SJCRH30 (cell line): ENCODE measurements at places on chromosomes 2 and 18.

DNA sequence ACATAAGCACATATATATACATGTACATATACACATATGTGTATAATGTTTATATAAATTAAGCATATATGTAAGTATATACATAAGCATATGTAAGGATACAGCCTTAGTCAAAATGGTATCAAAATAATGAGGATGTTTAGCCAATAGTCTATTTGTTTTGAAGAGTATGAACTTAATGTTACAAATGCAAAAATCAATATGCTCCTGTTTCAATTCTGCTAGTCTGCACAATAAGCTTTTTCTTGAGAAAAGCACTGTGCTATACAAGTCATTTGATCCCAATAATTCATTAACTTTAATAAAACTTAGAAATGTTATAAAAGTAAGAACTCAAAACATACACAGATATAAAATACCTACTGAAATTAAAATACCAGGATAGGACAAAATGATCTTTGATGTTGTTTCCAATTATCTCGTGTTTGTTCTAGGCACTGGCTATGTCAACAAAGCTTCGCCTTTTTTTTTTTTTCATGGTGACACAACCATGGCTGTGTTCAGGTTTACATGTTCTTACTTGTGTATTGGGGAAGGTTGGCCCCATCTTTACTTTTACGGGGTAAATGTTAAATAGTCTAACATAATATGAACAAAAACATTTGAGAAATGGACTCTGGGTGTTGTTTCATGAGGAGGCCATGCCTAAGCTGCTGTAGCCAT, 271.1 kb upstream of the CDH19 start:
- no peak for DNase-seq

DNA sequence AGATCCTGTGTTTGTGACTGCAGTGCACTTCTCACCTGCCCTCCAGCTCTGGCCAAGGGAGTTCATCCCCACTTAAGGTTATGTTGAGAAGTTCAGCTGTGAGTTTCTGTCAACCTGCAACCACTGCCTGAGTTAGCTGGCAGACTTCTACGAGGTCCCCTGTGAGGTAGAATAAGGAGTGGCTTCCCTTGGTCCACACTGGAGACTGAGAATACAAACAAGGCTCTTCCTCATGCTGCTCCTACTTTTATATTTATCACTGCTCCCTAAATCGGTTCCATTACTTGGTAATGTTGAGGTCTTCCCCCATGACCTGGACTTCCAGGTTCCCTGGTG, 353.2 kb upstream of the CWC22 start:
- DNase-seq, result no peak

DNA sequence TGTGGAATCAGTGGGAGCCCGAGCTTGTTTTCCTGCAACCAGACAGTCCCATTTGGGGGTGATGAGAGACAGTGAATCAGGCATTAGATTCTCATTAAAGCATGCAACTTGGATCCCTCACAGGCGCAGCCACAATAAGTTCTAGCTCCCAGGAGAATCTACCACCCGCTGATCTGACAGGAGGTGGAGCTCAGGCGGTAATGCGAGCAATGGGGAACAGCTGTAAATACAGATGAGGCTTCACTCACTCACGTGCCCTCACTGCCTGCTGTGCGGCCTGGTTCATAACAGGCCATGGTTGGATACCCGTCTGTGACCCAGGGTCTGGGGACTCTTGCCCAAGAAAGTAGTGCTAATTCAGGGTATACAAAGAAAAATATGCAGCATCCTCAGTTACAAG, 144.8 kb upstream of the RGPD4 start:
- peak; percentile 92 for DNase-seq

- no peak for DNase-seq
Observed at GRCh38 chr2:112301973-112302372, 26.6 kb downstream of the ZC3H6 start.

DNA sequence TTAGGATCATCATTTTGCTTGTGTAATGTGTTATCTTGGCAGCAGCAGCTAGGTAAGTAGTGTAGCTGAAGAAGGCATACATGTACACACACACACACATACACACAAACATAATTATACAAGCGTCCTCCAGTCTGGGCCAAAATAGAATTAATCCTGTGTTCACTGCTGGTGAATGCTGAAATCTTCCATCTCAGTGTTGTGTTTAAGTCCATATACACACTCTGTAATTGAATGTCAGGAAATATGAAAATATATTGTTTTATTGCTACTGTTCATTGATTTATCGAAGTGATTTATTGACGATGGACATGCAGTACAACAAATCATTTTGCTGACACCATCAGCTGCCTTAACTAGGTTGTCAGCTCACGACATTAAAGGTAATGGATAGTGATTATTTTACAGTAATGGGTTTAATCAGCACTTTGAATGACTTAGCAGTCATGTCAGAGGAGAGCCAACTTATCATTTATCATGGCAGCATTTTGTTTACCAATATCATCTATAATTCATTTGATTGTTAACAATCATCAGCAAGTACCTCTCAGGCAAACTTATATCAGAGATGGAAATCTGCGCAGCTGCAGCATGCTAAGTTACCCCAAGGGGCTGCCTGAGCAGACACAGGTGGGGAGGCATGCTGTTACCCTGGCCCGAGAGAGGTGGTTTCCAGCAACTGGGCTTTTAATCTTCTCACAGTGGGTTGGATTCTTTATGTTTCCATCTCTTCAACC, 83.7 kb upstream of the FSHR start:
- DNase-seq, result no peak

DNA sequence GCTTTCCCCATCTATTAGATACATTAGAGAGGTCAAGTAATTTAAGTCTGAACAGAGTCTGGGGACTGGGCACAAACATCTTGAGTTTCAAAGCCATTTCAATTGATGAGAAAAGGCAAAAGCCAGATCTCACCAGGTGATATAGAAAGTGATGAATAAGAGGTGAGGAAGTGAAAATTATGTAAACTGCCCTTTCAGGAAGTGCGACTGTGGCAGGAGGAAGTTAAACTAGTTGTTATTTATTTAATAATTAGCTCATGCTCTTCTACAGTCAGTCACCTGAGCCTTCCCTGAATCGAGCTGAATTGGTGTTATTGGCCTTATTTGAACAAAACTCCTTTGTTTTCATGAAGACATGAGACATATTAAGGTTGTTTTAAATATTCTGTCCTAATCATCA, 115.1 kb downstream of the CDH20 start:
- DNase-seq, result no peak

GRCh38 chr18:27609221-27609620, 424.1 kb upstream of the CHST9 start:
- no peak for DNase-seq

DNA sequence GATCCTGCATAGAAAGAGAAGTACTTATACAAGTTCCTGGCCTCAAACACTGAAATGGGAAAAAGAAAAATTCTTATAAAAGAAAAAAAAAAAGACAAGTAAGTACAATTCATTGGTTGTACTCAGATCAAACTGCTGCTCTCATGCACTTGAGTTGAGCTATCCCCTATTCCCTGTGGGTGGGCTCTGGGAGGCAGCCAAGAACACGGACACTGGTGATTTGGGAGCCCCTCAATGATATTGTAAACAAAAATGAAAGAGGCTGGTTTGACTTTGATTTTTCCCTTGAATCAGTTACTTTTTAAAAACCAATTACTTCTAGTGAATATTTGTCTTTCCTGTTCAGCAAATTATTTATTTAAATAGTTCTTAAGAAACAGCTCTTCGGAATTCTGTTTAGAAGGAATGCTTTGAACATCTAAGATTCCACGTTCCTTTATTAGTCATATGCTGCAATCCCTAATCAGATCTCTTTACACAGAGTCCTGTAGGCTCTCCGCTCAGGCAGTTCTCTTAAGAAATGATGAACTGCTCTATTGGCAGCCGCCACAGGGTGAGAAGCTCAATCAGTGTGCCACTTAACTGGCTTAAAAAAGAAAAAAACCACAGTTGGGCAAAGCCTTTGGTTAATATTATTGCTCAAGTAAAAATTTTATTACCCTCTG, 225.1 kb downstream of the TMEM182 start:
- DNase-seq, result peak; percentile 50

GRCh38 chr2:111165084-111165483, 44.4 kb downstream of the BCL2L11 start:
- no peak for DNase-seq

DNA sequence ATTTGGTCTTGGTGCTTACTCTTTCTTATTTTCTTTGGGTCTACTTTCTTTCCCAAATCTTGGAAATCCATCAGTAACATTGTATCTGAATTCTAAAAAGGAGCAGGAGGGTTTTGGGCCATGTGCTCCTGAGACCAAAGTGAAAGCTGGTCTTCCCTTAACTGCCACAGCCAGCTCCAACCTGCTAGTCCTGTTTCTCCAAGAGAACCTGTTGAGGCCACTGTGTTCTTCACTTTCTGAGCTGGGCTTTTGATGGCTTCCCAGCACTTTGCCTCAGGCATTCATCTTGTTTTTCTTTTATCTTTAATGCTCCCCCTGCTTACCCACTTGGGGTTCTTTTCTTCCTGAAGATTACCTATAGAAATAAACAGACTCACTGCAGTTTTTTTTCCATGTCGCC, 53.3 kb downstream of the ARHGAP28 start:
- no peak for DNase-seq

DNA sequence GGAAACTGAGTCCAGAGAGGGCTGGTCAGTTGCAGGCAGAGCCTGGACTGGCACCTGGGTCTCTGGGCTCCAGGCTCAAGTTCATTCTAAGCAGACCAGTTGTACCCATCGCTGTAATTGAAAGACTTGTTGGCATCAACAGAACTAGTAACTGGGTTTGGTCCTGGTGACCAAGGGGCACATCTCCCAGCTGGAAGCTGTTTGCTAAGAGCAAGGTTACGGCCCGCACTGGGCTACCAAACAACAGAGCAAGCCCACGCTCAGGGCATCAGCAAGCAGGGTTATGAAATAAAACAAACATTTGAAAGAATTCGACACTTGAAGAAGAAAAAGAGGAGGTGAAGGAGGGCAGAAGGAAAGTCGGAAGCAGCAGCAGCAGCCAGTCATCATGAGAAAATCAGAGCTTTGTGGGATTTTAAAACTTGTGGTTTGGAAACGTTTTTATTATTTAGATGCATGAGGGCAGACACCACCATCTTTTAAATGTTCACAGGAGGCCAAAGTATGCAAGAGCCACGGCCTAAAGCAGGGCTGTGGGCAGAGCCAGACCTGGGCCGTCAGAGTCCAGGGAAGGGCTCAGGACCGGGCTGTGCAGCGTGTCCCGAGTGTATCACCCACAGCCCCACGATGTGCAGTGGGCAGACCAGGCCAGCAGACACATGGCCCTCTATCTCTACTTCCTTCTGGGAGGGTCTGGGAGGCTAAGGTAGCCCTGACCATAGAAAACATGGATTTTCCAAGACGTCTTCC, 220.3 kb downstream of the BCL2 start:
- no peak for DNase-seq

GRCh38 chr2:59025157-59025757, 784.1 kb upstream of the FANCL start:
- DNase-seq, result peak; percentile 67

- no peak for DNase-seq
Observed at GRCh38 chr2:206701952-206702605, 16.1 kb downstream of the DYTN start.

- no peak for DNase-seq
Observed at GRCh38 chr2:182951948-182952663, 85.7 kb upstream of the FRZB start.

- no peak for DNase-seq
Observed at GRCh38 chr18:10412933-10413332, 41.5 kb upstream of the APCDD1 start.

DNA sequence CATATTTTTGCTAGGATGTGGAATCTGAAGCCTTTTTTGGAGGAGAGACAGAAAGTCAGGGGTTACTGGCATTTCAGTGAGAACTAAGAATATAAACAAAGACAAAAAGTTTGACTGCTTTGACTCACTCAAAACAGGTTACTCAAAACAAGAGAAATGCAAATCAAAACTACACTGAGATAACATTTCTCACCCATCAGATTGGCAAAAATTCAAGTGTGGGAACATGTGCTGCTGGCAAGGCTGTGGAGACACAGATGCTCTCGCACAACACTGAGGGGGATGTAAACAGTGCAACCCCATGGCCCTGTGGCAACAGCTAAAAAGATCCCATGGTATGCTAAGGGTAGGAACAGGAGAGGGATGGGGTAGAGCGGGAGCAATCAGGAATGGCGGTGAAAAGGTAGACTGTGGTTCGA, 86.6 kb downstream of the DTNB start:
- DNase-seq, result no peak

- DNase-seq, result no peak
Observed at GRCh38 chr2:190841707-190842505, 38.7 kb upstream of the GLS start.

DNA sequence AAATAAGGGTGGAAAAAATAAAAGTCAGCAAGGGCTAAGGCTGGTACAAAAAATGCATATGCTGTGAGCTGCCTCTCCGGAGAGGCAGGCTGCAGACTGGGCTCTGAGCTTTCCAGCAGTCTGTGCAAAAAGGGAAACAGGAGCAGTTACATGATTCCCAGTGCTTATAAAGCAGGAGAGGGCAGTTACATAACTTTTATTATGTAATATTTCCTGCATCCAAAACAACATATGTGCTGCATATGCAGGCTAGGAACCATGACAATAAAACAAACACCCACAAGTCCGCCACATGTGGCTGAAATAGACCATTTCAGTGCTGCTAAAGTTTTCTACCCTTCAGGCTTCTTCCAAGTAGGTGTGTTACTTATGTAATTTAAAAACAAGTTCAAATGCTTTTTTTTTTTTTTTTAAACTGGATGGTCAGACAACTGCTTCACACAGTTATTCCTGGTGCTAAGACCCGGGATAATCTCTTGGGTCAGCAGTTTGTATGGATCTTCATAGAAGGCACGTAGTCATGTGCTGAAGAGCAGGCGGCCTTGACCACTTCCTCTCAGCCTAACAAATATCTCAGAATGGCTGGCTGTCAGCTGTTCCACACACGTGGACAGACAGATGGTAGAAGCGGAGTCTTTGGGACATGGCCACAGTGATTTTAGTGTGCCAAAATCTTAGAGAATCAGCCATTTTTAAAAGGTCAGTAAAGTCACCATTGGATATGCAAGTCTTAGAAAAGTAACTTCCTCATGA, 43.5 kb downstream of the ARMC9 start:
- peak; percentile 72 for DNase-seq

- no peak for DNase-seq
Observed at GRCh38 chr18:70331456-70332097, 42.7 kb downstream of the SOCS6 start.

- peak; percentile 46 for DNase-seq
Observed at GRCh38 chr2:216023055-216023648, 9.8 kb upstream of the MREG start.

- peak; percentile 88 for DNase-seq
Observed at GRCh38 chr2:61017556-61018317, at the start of the genes PEX13 and PUS10. PEX13 (plus strand) TSS chr2:61017720; CDS start chr2:61017760, 40 bp downstream. PUS10 (minus strand) TSS chr2:61018255; CDS start chr2:61011890, 6,365 bp downstream.

- DNase-seq, result peak; percentile 23
Observed at GRCh38 chr2:136448432-136448831, 316.9 kb upstream of the THSD7B start.

GRCh38 chr2:199958014-199958413, 2.6 kb downstream of the MAIP1 start:
- no peak for DNase-seq
